ENCODE measurements at places on chromosomes 5 and 9. TPM values are rescaled to one million over a fixed set of nuclear protein-coding genes. Genes with fewer than 3 reads are reported as not detected.

The DNAI1 gene
- total RNA-seq: 0.03 TPM

The PKN3 gene
- total RNA-seq: 0.46 TPM

The TMC1 gene
- 0.59 TPM for total RNA-seq

The INSL6 gene
- total RNA-seq: not detected

The ANGPTL2 gene
- total RNA-seq: 104 TPM

The SPATA31D4 gene
- not detected for total RNA-seq

The PFN3 gene
- total RNA-seq: not detected

The PCDHA2 gene
- 0.07 TPM for total RNA-seq

The ADAMTS12 gene
- total RNA-seq: 49.7 TPM

The CMBL gene
- total RNA-seq: 19.8 TPM

The ARL10 gene
- 30.0 TPM for total RNA-seq

The FYB1 gene
- total RNA-seq: 0.03 TPM

The PRRT1B gene
- total RNA-seq: not detected
